H4 (cell line): ENCODE measurements at places on chromosomes 2 and 18. TPM values are rescaled to one million over a fixed set of nuclear protein-coding genes. Genes with fewer than 3 reads are reported as not detected.

DNA sequence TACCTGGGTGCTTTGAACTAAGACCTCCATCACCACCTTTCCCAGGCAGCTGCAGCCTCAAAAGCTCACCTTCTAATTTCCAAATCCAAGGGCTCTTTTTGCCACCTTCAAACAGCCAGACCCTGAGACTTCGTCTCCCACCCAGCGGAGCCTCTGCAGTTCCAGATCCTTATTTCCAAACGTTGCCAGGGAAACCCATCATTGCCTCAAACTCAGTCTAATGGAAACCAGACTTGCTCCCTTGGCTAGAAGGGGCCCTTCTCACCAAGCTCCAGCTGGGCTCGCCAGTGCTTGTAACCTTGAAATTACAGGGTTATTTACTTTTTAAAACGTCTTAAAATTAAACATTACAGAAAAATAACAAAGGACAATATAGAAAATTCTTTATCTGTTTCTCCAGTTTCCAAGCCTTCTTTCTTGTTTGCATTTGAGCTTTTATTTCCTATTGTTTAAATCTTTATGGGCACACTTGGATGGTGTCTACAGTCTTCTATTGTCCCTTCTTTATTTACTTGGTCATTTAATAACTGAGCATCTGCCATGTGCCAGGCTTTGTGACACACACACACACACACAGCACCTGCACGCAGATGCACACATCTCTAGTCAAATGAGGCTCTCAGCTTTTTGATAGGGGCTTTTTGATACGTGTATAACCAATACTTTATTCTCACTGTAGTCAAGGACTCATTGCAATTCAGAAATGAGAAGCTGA lies 36.1 kb downstream of the TRPM8 start:
- DNase-seq: no peak

- peak; percentile 65 for DNase-seq
These were observed 144.1 kb downstream of the SMAD7 start for GRCh38 chr18:48806551-48807261.

- DNase-seq: no peak
These were observed 183.8 kb upstream of the ZC3H15 start for GRCh38 chr2:186302263-186302662.

- DNase-seq: no peak
These were observed 40.3 kb upstream of the MGAT4A start for GRCh38 chr2:98771264-98771663.

- DNase-seq: no peak
These were observed 32.6 kb downstream of the HJURP start for GRCh38 chr2:233821709-233822100.

GRCh38 chr18:57659460-57660102 lies 37.9 kb upstream of the NARS1 start:
- no peak for DNase-seq

DNA sequence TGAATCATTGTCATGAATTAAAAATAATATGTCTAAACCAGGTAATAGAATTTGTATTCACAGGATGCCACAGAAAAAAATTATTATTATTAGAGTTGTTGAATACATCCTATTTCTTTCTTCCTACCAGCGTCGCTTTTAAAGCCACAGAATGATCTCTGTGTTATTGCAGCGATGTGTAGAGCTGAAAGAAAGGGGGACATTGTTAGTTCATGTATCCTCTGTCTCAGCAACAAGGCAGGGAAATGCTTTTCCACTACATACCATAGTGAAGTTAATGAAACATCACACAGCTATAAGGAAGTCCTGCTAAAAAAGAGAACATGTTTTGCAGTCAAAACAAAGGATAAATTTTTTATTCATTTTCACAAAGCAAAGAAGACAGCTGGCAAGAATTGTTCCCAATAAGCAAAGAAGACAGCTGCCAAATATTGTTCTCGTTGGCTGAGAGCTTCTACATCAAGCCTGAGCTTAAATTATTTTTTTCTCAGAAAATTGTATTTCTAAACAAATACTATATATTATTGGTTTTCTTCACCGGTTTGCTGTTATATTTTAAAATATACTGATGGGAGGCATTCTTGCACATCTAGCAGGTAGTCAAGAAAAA lies 1234.4 kb downstream of the SUCLG1 start:
- no peak for DNase-seq

Gene IL36A
- total RNA-seq: not detected in 2 replicates

Gene PRKAG3
- total RNA-seq: not detected in 2 replicates

Gene OSBPL1A
- total RNA-seq: 32.8 and 33.4 TPM in 2 replicates
